Tongue (tissue), 3 donors: ENCODE measurements at places on chromosomes 2 and 18.

DNA sequence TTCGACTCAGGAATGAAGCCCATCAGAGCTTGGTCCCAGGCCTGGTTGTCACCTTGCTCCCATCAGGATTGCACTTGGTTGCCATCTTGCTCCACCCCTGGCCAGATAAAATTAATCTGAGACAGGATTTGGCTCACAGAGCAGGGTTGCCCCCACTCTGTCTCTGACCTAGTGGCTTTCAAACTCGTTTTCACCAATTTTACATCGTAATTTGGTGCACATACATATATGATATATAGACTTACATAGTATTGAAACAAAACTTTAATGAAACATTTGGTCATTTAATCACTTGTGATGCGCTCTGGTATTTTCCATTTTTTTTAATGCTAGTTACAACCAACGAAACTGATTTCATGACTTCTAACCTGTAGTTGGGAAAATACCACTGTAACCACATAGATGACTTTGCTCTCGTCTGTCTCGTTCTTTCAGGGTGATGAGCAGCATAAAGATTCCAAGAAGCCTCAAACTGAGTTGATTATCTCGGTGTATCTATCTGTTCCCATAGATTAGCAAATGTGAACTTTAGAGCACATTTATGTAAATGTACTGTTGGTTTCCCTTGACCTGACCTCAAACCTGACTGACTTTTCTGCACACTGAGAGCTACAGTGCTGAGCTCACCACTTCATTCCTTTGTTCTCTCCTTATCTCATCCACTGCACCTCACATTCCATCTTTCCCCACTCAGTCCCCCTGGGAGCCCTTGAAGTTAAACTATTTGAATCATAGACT lies 30.5 kb upstream of the PLB1 start:
- no peak for DNase-seq

DNA sequence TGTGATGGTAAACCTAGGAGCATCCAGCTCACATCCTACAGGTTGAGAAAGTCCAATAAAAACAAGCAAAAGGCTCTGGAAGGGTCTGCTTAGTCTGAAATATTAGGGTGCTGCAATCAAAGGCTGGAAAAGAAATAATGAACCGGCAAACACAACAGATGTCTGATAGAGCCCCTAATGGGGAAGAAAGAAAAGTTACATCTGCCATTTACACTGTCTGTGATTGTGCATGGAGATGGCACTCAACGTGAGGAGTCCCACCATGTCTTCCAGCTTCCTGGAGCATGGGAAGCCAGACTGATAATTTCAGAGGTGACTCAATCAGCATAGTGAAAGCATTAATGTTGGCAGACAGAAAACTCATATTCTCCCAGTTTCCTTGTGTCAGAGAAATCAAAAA lies 307.8 kb downstream of the EPHA4 start:
- DNase-seq = no peak

- no peak for DNase-seq
These were observed at the start of gene HOXD1 for GRCh38 chr2:176187899-176188773. Gene HOXD1, plus strand, starts transcription at chr2:176188668. Its CDS starts 134 bp downstream, at chr2:176188802.

DNA sequence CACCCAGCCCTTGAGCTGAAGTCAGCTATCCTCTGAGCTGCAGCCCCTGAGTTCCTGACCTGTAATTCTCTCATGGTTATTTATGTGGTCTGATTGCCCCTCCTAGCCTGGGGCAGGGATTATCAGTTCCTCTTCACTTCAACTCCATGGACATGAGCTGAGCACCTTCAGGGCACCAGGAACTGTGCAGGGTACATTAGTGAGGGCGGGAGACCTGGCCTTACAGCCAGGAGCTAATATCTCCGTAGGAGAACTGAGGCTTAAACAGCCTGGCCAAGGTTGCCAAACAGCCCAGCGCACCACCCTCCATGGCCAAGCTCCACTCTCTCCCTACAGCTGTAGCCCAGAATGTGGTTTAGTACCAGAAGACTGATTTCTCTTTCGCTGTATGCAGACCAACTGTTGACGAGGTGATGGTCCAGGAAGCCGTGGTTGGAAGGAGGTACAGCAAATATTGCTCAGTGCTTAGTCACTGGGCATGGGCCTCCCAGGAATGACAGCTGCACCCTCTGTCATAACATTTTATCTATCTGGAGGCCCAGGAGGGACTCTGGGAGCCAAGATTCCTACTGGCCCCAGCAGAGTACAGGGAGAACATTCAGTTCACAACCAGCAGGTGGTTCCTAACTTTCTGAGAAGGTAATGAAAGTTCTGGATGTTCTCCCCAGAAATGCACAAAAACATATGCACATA lies 228.7 kb upstream of the SIX2 start:
- DNase-seq = peak; percentile 77

GRCh38 chr2:227862741-227863588 lies 8.5 kb upstream of the DAW1 start:
- DNase-seq = no peak

DNA sequence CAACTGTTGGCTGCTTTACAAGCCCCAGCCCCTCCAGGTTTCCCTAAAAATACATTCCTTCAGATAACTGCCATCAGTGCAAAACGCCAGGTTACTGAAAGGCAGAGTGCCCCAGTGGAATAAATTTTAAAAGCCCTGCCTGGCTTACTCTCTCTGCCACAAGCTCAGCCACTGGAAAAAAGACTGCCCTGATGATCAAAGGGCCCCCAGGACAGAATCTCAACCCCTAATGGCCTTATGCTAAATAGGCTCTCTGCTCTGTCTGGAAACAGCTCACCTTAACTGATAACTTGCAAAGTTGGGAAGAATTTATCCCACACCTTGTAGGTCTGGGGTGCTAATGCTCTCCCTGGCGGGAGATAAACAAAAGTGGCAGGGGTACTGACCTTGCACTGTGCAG lies 33.9 kb downstream of the CFAP53 start:
- no peak for DNase-seq

DNA sequence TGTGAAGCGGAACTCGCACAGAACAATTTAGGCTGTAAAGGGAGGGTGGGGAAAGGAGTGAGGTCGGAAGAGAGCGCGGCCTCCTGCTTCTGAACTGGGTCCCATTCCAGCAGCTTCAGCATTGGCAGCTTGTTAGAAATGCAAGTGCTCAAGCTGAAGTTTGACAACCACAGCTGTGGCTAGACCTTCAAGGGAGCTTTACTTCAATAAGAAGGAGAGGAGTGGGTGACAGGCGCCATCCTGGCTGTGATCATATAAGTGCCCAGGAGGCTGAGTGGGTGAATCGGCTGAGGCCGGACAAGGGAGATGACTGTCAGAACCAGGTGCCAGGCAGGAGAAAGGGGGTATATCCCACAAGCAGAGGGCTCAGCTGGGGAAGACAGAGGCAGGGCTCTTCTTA lies 622.5 kb downstream of the GALR1 start:
- DNase-seq = peak; percentile 69

GRCh38 chr2:108923736-108924579 lies 65.1 kb downstream of the EDAR start:
- DNase-seq = peak; percentile 58
